Activated naive CD8-positive, alpha-beta T cell treated with anti-CD3 and anti-CD28 coated beads, Interleukin-2, amount 50 U/mL, for 24 hours (primary cell): ENCODE measurements at places on chromosomes 11 and 22.

DNA sequence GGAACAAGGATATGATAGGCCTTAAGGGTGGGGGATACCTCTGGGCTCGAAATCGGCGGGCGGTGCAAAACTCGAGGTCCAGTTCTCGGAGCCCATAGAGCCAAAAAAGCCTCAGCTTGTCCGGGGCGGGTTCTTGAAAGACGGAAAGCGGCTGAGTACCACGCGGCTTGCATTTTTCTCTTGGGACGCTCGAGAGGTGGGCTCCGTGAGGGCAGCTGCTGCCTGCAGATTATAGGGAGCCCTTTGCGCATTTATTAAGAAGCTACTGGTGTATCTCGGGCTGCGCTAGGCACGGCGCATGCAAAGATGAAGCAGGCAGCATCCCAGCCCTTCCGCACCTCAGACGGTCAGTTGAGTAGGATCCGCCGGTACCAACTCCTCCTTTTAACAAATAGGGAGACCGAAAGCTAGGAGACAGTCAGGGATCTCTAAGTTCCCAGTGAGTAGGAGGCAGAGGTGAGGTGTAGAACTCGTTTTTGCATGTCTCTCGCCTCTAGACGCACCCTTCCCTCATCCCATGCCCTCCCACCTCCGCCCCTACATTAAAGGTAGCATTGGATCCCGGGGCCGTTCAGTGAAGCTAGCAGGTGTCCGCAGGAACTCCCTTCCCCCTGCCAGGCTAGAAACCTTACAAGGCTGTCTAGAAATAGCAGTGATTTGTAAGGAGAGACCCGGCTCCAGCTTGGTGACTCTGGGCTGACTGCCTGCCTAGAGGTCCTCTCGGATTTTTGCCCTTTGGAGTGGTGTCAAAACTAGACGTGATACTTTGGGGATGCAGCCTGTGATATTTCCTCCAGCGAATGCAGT is 768 bp downstream of the LDHA start:
- DNase-seq = no peak

DNA sequence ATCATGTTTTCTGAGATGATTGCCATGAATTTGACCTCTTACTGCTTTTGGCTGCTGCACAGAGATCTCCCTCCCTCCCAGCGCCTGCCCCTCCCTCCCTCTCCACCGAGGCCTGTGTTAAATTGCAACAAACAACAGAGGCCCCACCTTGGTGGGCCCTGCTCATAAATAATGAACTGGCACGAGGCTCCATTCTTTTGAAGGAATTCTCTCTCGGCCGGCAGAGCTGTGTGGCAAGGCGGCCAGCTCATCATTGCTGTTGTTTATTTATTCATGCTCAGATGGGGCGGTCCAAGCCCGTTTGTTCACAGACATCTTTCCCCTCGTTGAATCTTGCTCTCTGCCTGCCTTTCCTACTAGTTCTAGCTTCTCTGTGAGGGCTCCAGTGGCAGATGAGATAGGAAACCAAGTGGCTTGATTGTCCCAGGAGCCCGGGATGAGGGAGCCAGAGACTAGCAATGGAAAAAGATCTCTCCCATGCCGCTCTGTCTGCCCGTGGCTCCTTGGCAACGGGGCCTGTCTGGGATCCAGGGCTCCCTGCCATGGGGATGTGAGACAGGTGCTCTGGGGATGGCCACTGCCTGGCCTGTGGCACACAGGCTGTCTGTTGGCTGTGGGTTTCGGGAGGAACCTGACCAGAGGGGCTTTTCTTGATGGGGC is 192.6 kb downstream of the DSCAML1 start:
- DNase-seq = no peak

- DNase-seq = no peak
These were observed 32.0 kb downstream of the BCR start for GRCh38 chr22:23212061-23213021.

DNA sequence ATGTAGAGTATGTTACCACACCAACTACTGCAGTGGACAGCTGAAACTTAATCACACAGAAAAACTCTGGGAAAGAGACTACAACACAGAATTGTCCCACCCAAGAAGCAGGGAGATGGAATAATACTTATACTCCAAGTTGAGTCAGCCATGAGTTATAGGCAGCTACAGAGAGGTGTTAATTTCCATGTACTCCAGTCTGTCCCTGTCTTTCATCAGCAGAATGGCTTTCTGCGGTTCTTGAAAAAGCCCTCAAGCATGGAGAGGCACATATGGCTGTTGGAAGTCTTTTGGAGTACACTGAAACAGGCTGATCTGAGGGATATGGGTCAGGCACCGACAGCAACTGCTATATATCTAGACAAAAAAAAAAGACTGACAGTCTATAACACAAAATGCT is 219.5 kb downstream of the DLG2 start:
- DNase-seq = no peak

DNA sequence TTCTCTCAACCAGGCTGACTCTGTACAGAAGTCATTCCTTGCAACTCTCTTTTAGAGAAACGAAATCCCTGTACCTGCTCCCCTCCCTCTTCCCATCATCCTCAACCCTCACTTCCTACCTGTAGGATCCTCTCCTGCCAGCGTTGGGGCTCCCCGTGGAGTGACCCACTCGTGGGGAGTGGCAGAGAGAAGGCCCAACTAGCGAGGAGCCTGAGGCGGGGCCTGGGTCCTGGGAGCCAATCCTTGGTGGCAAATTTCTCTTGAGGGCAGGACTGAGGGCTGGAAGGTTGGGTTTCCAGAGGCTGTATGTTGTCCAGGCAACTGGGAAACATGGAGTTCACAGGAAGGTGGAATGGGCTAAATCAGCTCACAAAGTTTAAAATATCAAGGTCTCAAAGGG is 10.4 kb downstream of the NHERF4 start:
- no peak for DNase-seq

GRCh38 chr11:15993345-15993744 is 363.0 kb downstream of the SOX6 start:
- no peak for DNase-seq

DNA sequence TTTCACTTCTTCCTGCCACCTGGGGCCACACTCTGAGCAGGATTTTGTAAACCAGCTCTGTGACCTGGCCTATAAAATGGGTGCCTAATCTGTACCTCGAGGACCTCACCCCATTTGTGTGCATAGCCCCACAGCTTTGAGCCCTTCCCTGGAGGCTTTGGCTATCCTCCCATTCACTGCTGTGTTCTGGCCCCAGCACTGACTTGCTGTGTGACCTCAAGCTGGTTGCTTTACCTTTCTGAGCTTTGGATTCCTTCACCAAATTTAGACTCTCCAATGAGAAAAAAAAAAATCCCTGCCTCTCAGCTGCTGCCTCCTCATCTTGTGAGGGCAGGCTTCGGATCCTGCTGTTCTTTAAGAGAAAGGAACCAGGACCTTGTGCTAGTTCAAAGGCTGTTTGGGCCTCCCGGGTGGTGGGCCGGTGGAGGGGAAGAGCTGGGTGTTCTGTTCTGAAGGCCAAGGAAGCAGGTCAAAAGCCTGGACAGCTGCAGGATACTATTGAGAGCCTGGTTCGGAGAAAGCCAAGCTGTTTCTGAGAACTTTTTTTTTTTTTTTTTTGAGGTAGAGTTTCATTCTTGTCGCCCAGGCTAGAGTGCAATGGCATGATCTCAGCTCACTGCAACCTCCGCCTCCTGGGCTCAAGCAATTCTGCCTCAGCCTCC is 1.1 kb upstream of the PYGM start:
- DNase-seq = no peak

DNA sequence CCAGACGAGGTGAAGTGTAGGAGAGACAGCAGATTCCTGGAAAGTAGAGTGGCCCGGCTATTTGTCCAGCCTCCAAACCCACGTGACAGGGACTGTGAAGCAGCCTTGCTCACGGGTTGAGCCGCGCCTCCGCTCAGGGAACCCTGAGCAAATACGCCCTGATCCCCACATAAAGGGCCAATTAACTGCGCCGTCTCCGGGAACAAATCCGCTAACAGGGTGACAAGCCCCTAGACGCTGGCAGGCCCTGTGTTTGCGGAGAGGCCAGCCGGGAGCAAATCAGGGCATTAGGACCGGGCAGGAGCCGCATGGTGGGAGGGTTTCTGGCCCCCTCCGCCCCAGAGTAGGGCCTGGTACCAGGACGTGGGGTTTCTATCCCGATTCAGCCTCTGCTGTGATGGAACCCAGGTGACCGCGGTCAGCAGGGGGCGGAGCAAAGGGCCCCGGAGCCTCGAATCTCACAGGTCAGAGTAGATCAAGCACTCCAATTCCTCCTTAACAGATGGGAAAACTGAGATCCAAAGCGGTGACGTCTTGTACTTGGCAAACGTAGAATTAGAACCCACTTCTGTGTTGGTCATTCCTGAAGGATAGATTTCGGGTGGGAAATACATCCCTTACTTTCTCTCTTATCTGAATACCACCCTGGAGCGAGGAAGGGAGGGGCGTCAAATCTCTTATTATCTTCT is 2.0 kb upstream of the ROBO3 start:
- no peak for DNase-seq

DNA sequence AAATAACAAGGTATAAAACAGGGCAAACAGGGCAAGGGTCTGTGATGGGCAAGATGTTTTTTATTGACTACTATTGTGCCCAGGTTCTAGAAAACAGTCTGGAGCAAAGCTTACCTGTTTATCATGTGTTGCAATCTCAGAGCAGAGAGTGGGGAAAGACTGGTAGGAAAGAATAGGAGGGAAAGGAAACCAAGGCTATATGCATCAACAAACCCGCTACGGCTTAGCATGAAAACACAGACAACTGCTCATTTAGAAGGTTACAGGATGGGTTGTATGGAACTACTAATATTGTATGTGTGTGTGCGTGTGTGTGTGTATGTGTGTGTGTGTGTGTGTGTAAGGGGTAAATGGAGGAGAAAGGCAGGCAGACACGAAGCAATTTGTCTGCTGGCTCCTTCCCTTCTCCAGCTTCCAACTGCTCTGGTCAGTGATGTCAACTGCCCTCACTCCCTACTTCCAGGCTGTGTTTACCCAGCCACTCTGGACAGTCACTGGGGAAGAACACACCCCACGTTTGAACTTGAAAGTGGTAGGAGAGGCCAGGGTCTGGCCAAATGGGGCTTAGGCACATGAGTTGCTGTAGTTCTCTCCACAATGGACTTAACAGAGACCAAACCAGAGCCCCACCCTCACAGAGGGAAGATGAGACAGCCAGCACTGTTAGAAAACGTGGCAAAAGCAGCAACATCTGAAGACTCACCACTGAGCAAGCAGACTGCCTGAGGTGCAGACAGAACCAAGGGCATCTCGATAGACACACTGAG is 47.0 kb downstream of the GAB2 start:
- no peak for DNase-seq

DNA sequence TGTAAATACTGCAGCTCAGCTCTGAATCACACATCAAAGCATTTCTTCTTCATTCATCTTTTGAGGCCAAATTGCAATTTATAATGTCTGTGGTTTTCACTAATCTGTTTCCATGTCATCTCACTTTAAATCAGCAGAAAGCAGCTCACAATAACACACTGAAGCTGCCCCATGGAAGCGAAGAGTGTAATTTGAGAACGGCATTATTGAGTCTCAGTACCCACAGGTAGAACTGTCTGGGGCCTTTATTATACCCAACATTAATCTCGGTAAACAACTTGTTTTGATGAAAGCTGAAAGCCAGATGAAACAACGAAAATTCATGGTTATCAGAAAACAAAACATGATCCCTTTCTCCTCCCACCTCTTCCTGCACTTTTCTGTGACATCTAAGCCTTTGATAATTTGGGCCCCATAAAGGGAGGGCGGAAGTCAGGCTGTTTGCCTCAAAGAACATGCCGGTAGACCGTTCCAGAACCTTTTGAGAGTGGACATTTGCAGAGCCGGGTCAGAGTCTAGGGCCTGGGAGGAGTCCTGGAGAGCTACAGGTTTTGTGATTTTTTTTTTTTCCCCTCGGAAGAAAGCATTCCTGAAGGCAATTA is 68.2 kb upstream of the SESN3 start:
- DNase-seq = no peak

DNA sequence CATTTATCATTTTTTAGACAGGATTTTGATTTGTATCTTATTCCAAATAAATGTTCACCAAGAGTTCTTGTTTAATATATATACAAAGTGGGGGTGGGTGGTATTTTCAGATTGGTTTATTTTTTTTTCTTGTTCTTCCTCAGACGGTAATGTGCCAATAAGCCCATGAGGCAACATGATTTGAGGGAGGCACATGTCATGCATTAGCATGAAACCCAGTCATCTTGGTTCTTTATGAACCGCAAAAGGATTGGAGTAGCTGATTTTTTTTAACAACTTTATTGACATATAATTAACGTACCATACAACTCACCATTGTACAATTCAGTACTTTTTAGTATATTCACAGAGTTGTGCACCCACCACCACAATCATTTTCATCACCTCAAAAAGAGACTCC is 2.7 kb downstream of the BCL2L13 start:
- no peak for DNase-seq

DNA sequence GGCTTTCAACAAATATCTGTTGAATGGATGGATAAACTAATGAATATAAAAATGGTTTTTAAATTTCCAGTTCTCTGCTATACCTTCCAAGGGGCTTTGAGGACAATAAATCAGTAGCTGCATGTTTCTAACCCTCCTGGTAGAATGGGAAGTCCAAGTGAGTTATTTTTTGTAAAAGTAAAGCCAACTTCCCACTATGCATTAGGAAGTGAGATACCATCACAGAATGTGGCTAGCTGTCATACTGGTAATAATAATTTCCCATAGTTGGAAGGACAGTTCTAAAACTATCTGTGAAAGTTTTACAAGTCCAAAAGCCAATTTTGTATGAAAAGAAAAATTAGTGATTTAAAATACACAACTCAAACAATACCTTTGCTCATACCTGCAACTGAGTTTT is 50.0 kb downstream of the TMEM123 start:
- DNase-seq = no peak

DNA sequence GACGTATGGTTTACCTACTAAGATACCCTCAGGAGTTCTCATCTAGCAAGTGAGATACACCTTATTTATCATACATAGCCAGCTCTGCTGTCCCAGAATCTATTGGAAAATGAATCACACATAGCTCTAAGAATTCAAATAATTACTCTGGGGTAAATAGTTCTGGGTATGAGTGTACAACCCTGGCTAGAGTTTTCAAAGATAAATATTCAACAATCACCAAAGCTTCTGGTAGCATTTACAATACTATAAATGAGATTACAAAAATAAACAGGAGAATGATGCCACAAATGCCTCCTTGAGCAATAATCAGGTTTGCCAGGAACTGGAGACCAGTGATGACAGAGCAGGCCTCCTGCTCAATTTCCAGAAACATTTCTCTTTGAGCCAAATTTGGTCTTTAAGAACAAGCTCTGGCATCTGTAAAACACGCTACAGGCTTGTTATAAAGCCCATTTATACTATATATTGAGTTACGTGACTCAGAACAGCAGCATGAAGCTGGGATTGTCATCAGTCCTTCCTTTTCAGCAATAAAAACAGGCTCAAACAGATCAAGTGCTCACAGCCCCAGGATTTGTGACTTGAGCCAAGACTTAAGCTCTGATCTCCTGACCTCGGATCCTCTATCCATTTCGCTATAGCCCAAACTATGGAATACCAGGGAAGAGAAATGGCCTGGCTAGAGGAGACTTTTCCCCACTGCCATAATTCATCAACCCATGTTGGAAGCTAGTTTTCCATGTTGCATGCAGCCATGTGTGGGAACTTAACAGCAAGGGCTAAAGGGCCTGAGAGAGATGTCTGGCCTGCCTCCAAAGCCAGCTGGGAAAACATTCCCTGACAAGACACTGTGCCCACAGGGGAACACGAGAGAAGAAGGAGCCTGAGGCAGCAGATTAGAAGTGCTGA is 19.7 kb downstream of the RAB30 start:
- DNase-seq = no peak
